LHCN-M2 (cell line): ENCODE measurements at places on chromosomes 7 and 10. TPM values are rescaled to one million over a fixed set of nuclear protein-coding genes. Genes with fewer than 3 reads are reported as not detected.

DNA sequence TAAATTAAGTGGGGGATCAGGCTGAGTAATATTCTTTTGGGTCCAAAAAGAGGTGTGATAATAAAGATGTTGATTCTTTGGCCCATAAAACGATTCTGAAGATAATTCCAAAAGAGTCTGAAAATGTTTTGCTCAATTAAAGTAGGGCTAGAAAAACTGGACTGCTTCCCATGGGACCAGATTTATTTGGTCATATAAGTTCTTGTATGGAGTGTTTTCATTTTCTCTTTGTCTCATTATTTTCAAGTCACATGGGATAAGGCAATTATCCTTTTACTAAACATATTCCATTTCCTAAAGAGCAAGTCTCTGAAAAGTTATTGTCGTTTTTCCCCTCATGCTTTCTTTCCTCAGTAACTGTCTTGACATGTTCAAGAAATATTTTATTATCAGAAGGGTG lies 41.5 kb downstream of the CDK6 start:
- peak; percentile 31 for DNase-seq

DNA sequence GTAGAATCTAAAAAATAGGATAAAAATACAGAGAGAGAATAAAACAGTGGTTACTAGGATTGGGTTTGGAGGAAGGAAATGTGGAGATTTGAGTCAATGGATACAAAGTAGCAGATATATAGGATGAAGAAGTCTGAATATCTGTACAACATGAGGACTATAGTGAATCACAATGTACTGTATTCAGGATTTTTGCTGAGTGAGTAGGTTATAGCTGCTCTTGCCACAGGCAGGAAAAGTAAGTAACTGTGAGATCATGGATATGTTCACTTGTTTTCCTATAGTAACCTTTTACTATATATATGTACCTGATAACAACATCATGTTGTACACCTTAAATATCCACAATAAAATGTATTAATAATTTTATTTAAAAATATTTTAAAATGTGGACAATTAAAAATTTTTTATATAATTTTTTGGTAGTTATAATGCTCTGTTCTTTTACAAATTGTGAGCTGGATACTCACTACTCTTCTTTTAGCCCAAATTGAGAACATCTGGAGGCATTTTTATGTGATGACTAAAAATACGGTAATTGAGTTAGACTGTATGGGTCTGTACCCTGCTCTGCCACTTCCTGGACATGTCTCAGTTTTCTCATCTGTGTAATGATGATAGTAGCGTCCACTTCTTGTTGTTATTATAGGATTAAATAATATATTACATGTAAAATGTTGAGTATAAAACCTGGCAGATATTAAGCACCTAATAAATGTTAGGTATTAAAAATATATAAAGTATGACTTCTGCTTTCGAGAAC lies 439.1 kb downstream of the AUTS2 start:
- DNase-seq, result no peak

- DNase-seq, result no peak
These were observed 820.1 kb upstream of the SORCS1 start for GRCh38 chr10:107984581-107984980.

The C10orf62 gene
- 0.11 TPM in 1 of 2 replicates, not detected in the other for total RNA-seq

The ANKRD1 gene
- total RNA-seq, result 216 and 251 TPM in 2 replicates
